Effector memory CD8-positive, alpha-beta T cell (primary cell): ENCODE measurements at places on chromosomes 2 and 18.

DNA sequence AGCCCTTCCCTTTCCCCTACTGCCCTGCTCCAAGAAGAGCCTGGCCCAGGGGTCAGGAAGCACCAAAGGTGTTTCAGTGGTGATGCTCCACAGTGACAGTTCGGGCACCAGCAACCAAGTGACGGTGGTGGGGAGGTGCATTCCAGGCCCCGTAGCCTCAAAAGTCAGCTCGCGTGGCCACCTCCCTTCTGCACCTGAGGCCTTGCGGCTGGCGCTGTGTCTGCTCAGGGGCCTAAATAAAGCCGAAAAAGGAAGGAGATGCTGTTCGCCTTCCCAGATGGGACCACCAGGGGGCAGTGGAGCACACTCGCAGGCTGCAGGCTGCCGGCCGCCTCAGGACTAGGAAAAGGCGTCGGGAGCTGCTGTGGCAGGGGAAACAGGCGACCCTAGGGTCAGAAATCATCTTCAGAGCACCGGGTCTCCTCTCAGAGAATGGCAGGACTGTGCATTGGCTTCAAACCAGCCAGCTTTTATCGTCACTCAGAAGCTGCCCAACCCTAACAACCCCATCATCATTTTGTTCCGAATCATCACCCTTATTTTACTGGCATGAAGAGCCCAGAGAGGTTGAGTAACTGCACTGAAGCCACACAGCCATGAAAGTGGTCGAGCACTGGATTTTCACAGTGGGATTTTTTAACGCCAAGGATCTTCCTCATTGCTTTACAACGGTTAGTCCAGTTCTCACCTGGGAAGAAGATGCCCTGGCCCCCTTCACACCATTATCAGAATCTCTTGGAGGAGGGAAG lies 213.0 kb upstream of the CELF4 start:
- no peak for DNase-seq

DNA sequence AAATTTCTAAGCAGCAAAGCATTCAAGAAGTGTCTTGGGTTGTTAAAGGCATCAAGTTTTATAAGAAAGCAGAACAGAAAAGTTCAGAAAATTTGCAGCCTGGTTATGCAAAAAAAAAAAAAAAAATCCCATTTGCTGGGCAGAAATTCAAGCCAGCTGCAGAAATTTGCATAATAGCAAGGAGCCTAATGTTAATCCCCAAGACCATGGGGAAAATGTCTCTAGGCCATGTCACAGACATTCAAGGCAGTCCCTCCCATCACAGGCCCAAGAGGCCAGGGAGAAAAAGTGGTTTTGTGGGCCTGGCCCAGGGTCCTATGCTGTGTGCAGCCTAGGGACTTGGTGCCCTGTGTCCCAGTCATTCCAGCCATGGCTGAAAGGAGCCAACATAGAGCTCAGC lies 269.0 kb upstream of the SLC39A10 start:
- DNase-seq: no peak

- no peak for DNase-seq
Measured at GRCh38 chr18:71249791-71250190, 960.9 kb downstream of the SOCS6 start.

- no peak for DNase-seq
Measured at GRCh38 chr18:61031626-61032025, 301.6 kb upstream of the CDH20 start.

- DNase-seq: no peak
Measured at GRCh38 chr2:217666338-217666737, 336.5 kb downstream of the TNS1 start.

- DNase-seq: no peak
Measured at GRCh38 chr18:36638224-36638623, 190.6 kb downstream of the TPGS2 start.

GRCh38 chr2:118443596-118443995 lies 355.3 kb downstream of the INSIG2 start:
- no peak for DNase-seq

GRCh38 chr2:8451273-8451672 lies 230.6 kb upstream of the ID2 start:
- no peak for DNase-seq

GRCh38 chr2:65800998-65801397 lies 368.6 kb upstream of the SPRED2 start:
- DNase-seq: no peak

GRCh38 chr2:241123816-241124536 lies 21.9 kb upstream of the MTERF4 start:
- no peak for DNase-seq

GRCh38 chr18:52657043-52657805 lies 317.2 kb downstream of the DCC start:
- DNase-seq: no peak

DNA sequence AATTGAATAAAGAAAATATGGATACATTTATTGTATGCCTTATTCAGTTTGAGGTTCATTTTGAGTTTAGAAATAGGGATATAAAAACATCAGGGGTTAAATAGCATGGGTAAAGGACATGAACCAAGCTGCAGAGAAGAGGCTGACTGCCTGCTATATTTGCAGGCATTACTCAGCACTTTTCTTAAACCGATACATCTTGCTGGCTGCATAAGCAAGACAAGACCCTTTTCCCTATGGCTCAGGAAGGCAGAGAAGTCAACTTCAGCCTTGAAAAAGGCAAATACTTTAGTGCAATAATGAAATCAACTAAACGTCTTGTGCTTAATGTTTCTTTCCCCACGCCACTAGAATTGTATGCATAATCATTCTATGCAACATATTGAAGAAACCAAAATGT lies 36.4 kb downstream of the SCN1A start:
- no peak for DNase-seq

DNA sequence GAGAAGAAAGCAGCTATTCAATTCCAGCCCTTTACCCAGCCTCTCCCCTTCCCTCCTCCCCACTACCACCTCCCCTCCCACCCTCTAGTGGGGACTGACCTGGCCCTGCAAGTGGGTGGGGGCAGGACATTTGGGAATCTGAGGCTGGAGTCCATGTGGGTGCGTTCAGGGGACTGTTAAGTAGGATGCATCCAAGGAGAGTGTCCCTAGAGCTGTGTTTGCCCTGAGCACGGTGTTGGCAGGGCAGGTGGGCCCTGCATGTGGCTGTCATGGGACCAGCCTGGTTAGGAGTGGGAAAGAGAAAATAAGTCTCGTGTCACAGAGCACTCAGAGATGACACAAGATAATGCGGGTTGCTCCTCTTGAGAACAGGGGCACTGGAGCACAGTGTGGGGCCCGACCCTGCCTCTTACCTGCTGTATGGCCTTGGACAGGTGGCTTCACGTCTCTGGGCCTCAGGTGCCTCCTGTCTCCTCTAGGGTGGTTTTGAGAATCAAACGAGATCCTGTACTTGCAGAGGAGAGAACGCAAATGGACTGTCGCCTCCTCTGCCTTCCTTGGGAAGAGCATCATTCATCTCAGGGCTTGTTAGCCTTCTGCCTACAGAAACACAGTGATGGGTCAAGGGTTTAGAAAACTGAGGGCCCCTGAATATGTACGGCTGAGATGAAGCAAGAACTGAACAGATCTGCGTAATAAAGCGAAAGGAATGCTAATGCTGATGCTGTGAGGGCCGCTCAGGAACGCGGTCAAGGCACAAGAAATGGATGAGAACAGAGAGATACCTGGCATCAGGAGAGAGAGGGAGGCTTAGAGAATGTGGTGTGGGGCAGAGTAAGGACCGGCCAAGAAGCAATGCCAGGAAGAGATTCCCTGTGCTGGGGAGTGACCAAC lies 187.7 kb upstream of the HAAO start:
- no peak for DNase-seq

GRCh38 chr2:70767699-70768589 lies at the start of gene ADD2:
Gene ADD2 (minus strand): TSS chr2:70768200. CDS start chr2:70706408, 61,792 bp downstream.
- no peak for DNase-seq

- DNase-seq: no peak
Measured at GRCh38 chr2:196836440-196836839, 27.3 kb upstream of the C2orf66 start.

GRCh38 chr2:127678991-127679390 lies 3.7 kb upstream of the LIMS2 start:
- no peak for DNase-seq

GRCh38 chr2:39584283-39584965 lies 81.3 kb upstream of the TMEM178A start:
- DNase-seq: no peak

GRCh38 chr2:176085861-176086771 lies 2.4 kb upstream of the EVX2 start:
- DNase-seq: no peak

DNA sequence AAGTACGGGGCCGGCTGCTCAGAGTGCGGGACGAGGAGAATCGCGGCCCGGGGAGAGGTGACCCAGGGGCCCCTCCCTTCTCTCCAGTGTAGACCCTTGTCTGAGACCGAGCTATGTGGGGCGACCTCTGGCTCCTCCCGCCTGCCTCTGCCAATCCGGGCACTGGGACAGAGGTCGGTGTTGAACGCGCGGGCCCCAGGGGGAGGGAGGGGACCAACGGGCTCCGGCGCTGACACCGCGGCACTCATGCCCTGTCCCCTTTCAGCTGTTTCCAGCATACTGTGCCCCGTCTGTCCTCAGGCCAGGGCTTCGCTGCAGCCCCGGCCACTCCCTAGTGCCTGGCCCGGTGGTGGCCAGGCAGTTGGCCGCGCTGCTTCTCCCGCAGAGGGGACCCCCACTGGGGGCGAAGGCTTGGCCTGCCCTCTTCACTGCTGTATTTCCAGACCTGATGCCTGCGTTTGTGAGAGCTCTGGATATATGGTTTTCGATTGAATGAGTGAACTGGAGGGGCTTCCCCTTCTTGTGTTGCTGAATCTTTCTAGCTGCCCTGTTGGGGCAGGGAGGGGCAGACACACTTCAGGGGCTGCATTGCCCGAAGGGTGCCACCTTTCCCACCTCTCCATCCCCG lies 809 bp downstream of the DBI start:
- DNase-seq: peak; percentile 28

- DNase-seq: no peak
Measured at GRCh38 chr2:33488178-33488690, 11.8 kb downstream of the RASGRP3 start.
